ENCODE measurements at places on chromosomes 4 and X. TPM values are rescaled to one million over a fixed set of nuclear protein-coding genes. Genes with fewer than 3 reads are reported as not detected.

The TCEAL7 gene
- polyA plus RNA-seq = 4.0 TPM

The EXOC1L gene
- polyA plus RNA-seq = not detected

The SPON2 gene
- 0.11 TPM for polyA plus RNA-seq

The MAGEA6 gene
- polyA plus RNA-seq = not detected

The ATP10D gene
- polyA plus RNA-seq = 30.2 TPM

The TLL1 gene
- 4.0 TPM for polyA plus RNA-seq

The FGF13 gene
- not detected for polyA plus RNA-seq

The DNAJB14 gene
- polyA plus RNA-seq = 26.3 TPM

The PRRG1 gene
- 13.2 TPM for polyA plus RNA-seq
